A172 (cell line): ENCODE measurements at places on chromosomes 5 and 9.

GRCh38 chr5:138972230-138972629 lies 97.1 kb upstream of the LRRTM2 start:
- DNase-seq, result no peak

GRCh38 chr5:1642621-1643061 lies 118.9 kb upstream of the LPCAT1 start:
- no peak for DNase-seq

DNA sequence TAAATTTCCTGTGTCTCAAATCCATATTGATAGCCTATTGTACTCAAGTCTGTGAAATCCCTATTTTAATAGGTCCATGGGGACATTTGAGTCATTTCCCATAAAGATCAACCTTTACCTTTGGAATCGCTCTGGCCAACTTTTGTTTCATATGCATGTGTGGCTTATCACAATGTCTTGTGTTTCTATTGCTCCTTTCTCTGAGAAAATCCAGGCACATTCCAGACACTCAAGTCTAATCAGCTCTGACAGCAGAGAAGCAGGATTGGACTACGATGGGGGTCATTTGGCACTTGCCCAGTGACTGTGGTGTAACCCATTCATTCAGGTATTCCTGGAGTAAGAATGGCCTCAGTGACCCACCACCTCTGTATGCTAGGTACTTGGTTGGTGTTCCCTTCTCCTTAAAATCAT lies 48.4 kb downstream of the ACTBL2 start:
- DNase-seq, result peak; percentile 49

DNA sequence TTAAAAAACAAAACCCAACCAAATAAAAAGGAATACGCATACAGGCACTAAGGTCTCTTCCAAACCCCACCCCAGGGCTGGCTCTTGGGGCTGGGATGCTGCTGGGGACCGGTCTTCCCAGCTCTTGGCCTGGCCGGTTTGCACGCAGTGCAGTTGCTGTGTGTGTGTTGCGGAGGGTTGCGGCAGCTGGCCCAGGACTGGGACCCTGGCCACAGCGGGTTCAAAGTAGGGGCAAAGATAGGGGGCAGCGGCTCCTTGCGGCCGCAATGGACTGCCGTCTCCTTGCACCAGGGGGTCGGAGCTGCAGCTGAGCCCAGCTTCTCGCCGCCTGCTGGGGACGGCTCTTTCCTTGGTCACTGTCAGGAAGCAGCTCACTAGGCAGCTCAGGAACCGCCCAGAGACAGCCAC lies 5.0 kb downstream of the DMRT3 start:
- DNase-seq, result no peak

GRCh38 chr9:27436234-27436633 lies 87.9 kb upstream of the IFNK start:
- DNase-seq, result no peak

DNA sequence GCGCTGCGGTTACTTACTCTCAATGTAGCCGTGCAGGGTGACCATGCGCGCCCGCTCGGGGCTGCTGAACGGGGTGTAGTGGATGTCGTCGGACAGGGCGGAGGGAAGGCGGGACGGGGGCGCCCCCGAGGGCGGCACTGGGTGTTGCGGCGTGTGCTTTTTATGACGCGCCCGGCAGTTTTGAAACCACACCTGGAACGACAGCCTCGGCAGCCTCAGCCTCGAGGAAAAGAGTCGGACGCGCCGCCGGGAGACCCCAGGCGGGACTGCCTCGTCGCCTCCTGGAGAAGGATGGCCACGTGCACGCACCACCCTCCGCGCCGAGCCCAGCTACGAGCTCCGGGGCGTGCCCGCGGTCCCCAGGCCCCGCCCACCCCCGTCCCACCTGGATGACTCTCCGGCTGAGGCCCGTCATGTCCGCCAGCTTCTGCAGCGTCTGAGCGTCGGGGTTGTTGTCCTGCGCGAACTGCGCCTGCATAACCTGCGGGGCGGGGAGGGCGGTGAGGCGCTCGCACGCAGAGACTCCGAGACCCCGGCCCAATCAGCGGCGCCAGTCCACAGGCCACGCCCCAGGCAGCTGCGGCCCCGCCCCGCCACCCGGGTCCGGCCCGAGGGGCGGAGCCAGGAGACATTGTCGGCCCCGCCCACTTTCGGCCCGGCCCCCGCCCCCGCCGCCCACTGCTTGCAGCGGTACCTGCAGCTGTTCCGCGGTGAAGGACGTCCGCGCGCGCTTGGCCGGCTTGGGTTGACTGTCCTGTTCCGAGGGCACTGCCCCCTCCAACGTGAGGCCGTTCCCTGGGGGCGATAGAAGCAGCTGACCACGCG lies 15.0 kb downstream of the LHX6 start:
- peak; percentile 43 for DNase-seq
